Activated CD4-positive, alpha-beta T cell treated with anti-CD3 and anti-CD28 coated beads for 24 hours (primary cell): ENCODE measurements at places on chromosomes 11 and 22.

DNA sequence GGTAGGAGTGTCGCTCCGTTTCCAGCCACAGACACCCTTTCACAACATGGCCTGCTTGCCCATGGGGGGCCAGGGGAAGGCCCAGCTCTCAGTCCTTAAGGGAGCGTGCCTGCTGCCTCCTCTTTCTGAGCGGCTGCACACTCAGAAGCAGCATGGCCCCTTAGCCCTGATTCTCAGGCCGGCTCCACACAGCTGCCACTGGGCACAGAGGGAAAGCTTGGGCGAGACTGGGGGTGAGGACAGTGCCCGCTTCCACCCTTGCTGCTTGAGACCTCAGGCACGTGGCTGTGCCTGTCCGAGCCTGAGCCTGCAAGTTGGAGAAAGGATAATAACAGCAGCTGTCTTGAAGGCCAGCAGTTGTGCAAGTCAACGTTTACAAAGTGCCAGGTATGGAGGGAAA, 416.3 kb downstream of the SHANK2 start:
- DNase-seq: no peak

GRCh38 chr11:134008634-134009071, 51.9 kb upstream of the IGSF9B start:
- no peak for DNase-seq

GRCh38 chr22:41970601-41971000, 1.4 kb downstream of the SEPTIN3 start:
- DNase-seq: no peak

GRCh38 chr11:15602785-15603567, 488.3 kb downstream of the INSC start:
- DNase-seq: no peak

DNA sequence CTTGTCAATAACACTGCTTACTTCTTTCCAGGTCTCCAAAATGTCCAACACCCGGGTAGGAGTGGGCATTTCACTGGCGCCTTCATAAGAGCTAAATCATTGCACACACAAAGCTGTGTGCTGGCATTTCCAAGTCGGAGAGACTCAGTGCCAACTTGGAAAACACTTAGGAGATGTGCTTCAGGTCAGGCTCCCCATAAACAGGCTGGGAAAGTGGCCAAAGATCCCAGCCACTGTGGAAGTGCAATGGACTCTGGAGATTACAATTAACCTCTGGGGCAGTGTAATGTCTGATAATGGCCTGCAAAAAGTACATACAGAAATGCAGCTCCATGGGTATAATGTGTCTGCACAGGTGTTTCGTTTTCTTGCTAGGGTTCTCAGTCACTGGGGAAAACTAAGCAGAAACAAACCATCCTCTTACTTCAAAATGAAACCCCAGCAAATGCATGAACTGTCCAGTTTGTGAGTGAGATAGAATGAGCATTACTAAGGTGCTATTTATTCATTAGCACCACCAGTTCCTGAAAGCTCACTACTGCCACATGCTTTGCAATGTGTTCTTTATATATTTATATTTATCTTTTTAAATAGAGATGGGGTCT, 79.0 kb downstream of the ABTB2 start:
- no peak for DNase-seq

- DNase-seq: no peak
Observed at GRCh38 chr22:42912059-42912458, 55.0 kb upstream of the ARFGAP3 start.

DNA sequence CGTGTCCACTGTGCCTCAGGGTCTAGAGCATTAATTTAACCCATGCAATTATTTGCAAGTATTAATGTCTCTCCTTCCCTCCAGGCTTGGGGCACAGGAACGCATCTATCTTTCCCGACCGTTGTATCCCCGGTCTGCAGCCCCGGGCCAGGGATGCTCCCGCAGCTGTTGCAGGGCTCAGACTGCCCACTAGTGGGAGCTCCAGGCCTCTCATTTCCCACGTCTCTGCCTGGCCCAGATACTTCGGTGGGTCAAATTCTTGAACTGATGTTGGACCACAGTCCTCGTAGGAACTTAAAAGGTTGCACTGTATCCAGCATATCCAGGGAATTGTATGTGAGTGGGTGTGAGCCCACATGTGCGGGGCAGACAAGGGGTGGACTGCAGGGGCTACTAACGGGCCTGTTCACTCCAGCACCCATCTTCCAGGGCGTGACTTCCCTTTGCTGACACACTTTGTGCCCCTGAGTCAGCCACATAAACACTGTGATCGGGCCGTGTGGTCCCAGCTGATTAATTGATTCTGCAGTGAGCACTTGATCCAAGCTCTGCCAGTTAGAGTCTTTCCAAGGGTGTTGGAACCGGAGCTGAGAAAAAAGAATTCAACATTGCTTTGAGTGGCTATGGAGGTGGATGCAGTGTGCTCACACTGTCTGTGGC, 451.3 kb downstream of the TBC1D22A start:
- peak; percentile 54 for DNase-seq

GRCh38 chr11:100789500-100789899, 102.4 kb downstream of the ARHGAP42 start:
- DNase-seq: no peak

- no peak for DNase-seq
Observed at GRCh38 chr11:97814325-97814959, 1206.3 kb upstream of the CNTN5 start.

DNA sequence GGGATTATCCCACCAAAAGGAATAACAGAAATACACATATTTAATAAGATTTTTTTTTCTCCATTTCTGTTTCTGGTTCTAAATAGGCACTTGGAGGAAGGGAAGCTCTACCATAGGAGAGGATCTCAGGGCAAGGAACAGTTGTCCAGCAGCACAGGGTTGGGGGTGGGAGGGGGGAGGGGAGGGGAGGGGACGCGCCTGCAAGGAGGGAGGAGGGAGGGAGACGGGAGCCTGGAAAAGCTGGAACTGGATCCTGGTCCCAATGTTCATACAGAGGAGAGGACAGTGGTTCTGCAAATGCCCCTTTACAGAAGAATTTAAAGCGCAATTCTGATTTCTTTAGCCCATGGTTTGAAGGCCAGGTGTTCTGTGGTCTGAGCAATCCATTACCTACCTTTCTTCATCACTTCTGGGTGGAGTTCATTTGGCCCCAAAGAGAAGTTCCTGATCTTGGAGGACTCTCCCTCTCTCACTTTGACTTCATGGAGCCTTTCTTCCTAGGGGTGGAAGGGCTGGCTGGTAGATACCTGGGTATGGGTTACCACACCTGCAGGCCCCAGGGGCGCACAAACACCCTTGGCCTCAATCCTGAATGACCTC, 348.9 kb upstream of the NCAM1 start:
- DNase-seq: no peak

GRCh38 chr11:126371595-126371994, 16.1 kb downstream of the ST3GAL4 start:
- no peak for DNase-seq

DNA sequence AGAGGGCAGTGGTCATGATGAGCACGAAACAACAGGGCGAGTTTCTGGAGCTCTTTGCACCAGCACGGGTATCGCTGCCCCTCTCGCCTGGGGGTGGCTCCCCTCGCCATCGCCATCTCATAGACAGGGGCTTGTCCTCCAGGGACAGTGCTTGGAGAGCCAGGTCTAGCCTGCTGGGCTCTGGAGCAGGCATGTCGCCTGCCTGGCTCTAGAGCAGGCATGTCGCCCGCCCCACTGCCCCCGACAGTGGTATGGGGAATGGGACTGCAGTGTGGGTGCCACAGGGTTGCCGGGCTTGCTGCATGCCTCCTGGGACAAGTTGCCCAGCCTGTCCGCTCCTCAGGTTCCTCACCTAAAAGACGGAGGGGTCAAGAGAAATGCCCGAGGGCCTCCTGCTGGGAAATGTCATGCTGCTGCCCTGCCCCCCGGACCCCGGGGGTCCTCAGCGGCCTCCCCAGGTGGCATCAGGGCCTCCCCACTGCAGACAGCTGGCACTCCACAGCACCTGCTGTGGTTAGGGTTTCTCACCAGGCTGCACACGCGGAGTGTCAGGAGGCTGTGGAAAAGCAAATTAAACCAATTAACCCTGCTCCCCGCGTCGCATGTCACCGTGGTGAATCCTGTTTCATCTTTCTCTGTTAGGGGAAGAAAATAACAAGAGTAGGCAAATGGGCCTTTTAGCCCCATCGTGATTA, 403.0 kb downstream of the TBC1D22A start:
- DNase-seq: no peak

- DNase-seq: no peak
Observed at GRCh38 chr22:26718905-26719304, 61.5 kb downstream of the MIAT start.

GRCh38 chr11:110299006-110299785, 2.8 kb upstream of the RDX start:
- no peak for DNase-seq

DNA sequence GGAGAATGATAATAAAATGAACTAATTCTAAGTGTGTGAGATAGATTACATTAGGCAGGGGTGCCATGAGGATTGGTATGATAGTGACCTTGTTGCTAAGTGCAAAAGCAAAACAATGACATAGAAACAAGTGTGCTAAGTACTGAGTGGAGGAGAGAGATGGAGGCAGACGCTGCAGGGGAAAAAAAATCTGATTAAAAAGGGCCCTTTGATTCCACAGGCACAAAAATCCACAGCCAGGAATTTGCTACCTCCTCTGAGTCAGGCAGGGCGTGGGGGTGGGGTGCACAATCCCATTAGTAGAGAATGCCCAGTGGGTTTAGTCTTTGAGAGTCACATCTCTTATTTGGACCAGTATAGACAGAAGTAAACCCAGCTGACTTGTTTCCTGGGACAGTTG, at the start of gene CNTF:
TSS of gene CNTF (plus strand) at position 322 of the 400 bp plus-strand sequence. CDS start 88 bp downstream, outside the sequence.
- no peak for DNase-seq

DNA sequence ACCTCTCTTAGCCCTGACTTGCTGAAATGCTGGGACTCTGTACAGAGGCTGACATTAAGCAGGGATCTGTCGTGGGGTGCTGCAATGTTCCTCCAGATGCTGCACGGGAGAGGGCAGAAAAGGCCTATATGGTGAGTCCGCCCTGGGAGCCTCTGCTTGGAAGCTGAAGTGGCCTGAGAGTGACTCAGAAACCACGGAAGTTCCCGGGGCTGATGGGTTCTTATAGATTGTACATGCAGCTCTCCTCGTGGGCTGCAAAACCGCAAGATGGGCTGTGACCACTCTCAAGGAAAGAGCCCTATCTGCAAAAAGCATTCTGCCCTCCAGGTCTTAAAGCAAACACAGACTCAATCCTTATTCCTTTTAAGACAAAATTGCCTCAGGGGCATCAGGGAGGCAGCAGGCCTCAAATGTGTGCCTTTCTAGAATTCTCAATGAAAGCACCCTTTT, 5.8 kb upstream of the SLC43A3 start:
- no peak for DNase-seq

- DNase-seq: no peak
Observed at GRCh38 chr11:17021511-17021910, 7.3 kb upstream of the PLEKHA7 start.

- no peak for DNase-seq
Observed at GRCh38 chr22:30829901-30830550, 135.4 kb downstream of the OSBP2 start.

GRCh38 chr11:101034076-101034475, 95.5 kb downstream of the PGR start:
- DNase-seq: no peak

DNA sequence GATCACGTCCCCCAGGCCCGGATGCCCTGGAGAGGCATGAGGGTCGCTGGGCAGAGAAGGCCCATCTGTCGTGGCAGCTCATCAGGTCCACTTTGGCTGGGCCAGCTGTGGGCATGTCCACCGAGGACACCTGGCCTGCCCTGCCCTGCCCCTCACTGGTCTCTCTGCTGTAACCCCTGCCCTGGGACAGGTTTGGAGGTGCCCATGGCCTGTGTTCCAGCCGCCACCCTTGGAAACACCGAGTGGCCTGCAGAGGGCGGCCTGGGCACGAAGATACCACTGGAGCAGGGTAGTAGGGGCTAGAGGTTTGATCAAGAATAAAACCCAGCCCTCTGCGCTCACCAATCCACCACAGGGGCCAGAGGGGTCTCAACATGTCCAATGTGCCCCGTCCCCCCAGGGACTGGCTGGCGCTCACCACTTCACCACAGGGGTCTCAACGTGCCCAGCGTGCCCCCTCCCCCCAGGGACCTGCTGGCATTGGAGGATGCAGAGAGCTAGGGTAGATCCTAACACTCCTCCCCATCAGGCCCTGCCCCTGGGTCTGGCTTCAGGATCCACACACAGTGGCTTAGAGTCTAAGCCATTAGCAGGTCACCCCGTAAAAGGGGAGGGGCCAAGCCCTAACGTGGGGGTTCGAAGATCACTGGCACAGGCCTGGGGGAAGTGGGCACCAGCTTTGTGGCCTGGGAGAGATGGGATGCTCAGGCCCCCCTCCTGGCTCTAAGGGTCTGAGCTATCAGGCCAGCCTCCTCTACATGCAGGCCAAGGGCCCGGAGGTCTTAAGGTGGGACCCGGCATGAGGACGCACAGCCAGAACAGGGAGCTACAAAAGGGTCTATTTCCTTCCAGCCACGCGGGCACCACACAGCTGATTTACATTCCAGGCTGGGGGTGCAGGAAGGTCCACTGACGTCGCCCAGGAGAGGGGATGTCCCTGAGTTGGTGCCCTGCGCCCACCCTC, 1.3 kb upstream of the HDAC10 start:
- DNase-seq: peak; percentile 53

DNA sequence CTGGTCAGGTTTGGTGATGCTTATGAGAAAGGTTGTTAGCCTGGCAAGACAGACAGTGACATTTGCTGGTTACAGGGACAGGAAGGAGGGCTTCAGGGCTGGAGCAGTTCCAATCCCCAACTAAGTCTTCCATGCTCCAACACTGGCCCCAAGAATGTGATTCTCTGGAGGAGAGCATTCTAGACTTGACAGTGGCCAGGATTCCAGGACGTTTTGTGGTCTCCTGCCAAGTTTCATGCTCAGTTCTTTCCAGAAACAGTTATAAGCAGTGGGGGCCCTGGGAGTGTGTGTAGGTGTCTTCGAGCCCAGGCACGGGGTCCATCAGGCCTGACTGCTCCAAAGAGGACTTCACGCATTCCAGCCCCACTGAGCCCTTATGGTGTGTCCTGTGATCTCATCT, 8.9 kb upstream of the GRK3 start:
- no peak for DNase-seq

DNA sequence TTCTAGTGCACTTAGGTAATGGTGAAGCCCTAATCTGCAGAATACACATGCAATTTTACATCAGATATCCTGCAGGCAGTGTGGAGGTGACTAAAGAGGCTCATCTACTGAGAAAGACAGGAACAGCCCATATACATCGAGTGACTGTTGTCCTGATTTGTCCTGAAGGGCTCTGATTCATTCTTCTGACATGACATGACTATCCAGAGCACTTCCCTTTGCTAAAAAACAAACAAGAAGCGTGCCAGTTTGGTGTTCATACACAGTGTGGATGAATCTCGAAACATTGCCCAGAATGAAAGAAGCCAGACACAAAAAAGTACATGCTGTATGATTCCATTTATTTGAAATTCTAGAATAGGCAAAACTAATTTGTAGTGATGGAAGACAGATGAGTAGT, 48.0 kb upstream of the AMPD3 start:
- DNase-seq: no peak

DNA sequence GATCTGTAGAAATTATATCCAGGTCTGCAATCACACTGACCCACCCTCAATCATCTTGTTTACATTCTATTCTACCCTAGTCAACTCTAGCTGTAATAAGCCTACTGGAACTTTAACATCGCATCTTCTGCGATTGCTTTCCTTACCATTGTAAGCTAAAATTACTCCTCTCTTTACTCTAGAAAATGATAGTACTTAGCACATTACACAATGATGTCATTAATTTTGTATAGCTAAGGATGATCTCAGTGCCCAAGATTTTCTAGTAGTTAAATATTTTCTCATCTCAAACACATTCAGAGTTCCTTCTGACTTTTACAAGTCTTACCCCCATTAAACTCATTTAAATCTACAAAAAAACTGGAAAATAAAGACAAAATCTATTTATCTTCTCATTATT, 39.6 kb upstream of the CTSC start:
- no peak for DNase-seq
